ENCODE measurements at places on chromosomes 7 and 10. TPM values are rescaled to one million over a fixed set of nuclear protein-coding genes. Genes with fewer than 3 reads are reported as not detected.

Gene HGF
- total RNA-seq = 0.32 TPM

Gene SSC4D
- total RNA-seq = 27.9 TPM

DNA sequence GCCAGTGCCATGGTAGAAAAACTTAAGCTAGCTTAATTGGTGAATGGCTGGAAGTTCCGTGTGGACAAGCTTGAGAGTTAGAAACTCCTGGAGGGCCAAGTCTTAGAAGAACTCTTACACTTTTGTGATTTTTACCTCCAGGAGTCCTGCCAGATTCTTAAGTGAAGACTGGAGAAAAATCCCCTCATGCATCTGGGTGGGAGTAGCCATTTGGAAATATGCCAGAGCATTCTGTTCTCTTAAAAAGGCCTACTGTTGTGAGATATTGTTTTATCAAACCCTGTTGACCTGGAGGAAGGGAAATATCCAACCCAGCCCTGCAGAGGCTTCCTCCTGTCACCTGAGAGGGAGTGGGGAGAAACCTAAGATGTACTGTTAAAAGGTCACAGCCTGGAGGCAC, 17.6 kb upstream of the MCM10 start:
- H3K27me3 ChIP-seq = no peaks in the 10 kb centered on the region
- peaks cover 18% of the 10 kb centered on the region for H3K4me1 ChIP-seq
- H3K36me3 ChIP-seq = no peaks in the 10 kb centered on the region
- no peak overlapping the region for H3K27ac ChIP-seq

DNA sequence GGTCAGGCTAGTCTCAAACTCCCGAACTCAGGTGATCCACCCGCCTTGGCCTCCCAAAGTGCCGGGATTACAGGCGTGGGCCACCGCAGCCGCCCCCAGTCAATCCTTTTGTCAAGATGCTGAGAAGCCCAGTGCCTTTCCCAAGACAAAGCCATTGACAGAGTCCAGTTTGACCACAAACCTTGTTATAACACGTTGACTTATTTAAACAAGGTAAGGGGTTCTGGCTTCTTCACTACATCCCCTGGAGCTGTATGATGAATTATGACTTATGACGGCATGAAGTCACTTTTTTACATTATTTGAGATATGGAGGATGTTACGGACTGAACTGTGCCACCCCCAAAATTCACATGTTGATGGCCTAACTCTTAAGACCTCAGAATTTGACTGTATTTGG, 5.8 kb upstream of the SEC61G start:
- no peaks in the 10 kb centered on the region for H3K36me3 ChIP-seq
- no peaks in the 10 kb centered on the region for H3K27me3 ChIP-seq
- H3K4me1 ChIP-seq = peaks cover 17% of the 10 kb centered on the region
- H3K4me3 ChIP-seq = no peak overlapping the region

GRCh38 chr10:49369216-49370162, 26.4 kb downstream of the DRGX start:
- H3K27me3 ChIP-seq = no peaks in the 10 kb centered on the region
- peaks cover 8% of the 10 kb centered on the region for H3K4me1 ChIP-seq
- no peak overlapping the region for H3K4me3 ChIP-seq
- no peak for DNase-seq
- no peaks in the 10 kb centered on the region for H3K36me3 ChIP-seq
- H3K27ac ChIP-seq = no peak overlapping the region

GRCh38 chr7:142478479-142479220, 220.8 kb upstream of the PRSS58 start:
- H3K4me1 ChIP-seq = peaks cover 11% of the 10 kb centered on the region
- no peaks in the 10 kb centered on the region for H3K36me3 ChIP-seq
- H3K4me3 ChIP-seq = no peak overlapping the region

GRCh38 chr7:106812027-106812643, 52.9 kb upstream of the PIK3CG start:
- H3K27ac ChIP-seq = no peak overlapping the region
- no peaks in the 10 kb centered on the region for H3K27me3 ChIP-seq
- DNase-seq = no peak
- H3K36me3 ChIP-seq = peaks cover 8% of the 10 kb centered on the region
- H3K4me3 ChIP-seq = no peak overlapping the region

GRCh38 chr7:130881799-130882141, 147.8 kb upstream of the KLF14 start:
- no peak overlapping the region for H3K27ac ChIP-seq
- H3K27me3 ChIP-seq = no peaks in the 10 kb centered on the region
- H3K36me3 ChIP-seq = no peaks in the 10 kb centered on the region
- no peak overlapping the region for H3K4me3 ChIP-seq
- peaks cover 29% of the 10 kb centered on the region for H3K4me1 ChIP-seq

DNA sequence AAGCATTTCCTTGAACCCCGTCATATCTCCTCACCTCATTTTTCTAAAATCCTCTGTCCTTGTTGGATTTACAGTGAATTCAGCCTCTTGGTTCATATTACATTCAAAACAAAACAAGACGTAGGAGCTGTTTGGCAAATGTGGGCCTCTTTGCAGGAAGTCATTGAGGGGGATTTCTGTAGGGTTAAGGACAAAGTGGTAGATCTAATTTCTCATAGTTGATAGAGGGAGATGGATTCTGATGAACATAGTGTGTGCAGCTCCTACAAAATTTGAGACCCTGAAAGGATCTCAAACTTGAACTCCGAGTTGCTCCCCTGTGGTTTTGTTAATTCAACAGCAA, 682 bp downstream of the TBXAS1 start:
- peaks cover 15% of the 10 kb centered on the region for H3K4me1 ChIP-seq
- no peak for DNase-seq
- H3K36me3 ChIP-seq = peaks cover 15% of the 10 kb centered on the region
- H3K27me3 ChIP-seq = no peaks in the 10 kb centered on the region

GRCh38 chr10:124086787-124087671, 6.4 kb downstream of the CHST15 start:
- H3K4me3 ChIP-seq = no peak overlapping the region
- H3K36me3 ChIP-seq = peaks cover 7% of the 10 kb centered on the region
- no peak for DNase-seq
- H3K27ac ChIP-seq = no peak overlapping the region
- H3K4me1 ChIP-seq = peaks cover 38% of the 10 kb centered on the region

DNA sequence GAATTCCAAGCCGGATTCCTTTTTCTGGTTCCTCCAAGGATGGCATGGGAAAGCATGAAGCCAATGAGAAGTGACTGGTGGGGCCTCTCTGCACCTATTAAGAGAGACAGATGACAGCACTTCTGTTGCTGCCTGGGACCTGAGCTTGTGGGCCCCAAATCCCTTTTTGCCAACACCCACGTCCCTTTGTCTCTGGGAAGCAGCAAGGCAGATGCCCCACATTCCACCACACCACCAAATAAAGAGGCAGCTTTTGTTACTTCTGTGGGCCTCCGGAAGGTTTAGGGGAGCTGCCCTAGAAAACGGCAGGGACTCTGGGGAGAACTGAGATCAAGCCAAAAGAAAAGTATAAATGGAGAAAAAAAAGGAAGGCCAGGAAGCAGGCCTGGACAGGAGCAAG, 3.4 kb downstream of the CCDC136 start:
- H3K4me3 ChIP-seq = no peak overlapping the region
- H3K27me3 ChIP-seq = peaks cover 4% of the 10 kb centered on the region
- H3K36me3 ChIP-seq = peaks cover 35% of the 10 kb centered on the region
- peaks cover 34% of the 10 kb centered on the region for H3K4me1 ChIP-seq
- peak overlapping the region; percentile 51 for H3K27ac ChIP-seq
- no peak for DNase-seq

DNA sequence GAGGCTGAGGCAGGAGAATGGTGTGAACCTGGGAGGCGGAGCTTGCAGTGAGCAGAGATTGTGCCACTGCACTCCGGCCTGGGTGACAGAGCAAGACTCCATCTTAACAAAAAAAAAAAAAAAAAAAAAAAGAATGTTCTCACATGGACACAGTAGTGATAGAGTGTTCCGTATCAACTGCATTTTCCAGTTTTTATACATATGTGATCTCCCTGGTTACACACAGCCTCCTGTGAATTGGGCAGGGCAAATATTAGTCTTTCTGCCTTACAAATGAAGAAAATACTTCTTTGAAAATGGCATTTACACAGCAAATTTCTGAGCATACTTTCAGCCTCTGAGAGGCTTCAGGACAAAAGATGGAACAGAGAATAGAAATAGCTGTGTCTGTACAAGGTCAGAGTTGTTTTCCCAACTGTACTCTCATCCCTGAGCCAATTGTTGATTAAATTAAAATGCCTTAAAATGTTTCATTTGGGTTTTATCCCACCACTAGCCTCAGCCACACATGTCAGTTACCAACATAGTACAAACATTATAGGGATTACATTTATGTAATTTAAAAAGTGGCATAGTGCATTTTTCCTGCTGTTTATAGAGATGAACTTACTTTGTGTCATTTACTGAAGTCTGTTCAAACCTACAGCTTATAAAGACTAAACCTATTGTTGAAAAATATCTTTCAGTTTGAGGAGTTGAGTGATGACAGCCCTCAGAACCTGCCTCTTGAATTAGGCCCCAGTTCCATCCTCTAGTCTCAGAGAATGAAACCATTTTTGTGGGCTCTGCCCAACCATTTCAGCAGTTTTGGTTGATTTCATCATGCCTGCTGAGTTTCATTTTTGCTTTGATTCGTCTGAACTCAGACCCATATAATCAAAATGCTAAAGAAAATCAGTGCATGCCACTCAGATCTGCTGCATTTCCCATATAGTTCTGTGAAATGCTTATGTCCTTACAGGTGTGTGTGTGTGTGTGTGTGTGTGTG, 609.4 kb upstream of the C7orf33 start:
- peaks cover 12% of the 10 kb centered on the region for H3K36me3 ChIP-seq
- no peaks in the 10 kb centered on the region for H3K27me3 ChIP-seq
- DNase-seq = no peak
- H3K4me3 ChIP-seq = no peak overlapping the region
- H3K27ac ChIP-seq = no peak overlapping the region
- peaks cover 29% of the 10 kb centered on the region for H3K4me1 ChIP-seq

DNA sequence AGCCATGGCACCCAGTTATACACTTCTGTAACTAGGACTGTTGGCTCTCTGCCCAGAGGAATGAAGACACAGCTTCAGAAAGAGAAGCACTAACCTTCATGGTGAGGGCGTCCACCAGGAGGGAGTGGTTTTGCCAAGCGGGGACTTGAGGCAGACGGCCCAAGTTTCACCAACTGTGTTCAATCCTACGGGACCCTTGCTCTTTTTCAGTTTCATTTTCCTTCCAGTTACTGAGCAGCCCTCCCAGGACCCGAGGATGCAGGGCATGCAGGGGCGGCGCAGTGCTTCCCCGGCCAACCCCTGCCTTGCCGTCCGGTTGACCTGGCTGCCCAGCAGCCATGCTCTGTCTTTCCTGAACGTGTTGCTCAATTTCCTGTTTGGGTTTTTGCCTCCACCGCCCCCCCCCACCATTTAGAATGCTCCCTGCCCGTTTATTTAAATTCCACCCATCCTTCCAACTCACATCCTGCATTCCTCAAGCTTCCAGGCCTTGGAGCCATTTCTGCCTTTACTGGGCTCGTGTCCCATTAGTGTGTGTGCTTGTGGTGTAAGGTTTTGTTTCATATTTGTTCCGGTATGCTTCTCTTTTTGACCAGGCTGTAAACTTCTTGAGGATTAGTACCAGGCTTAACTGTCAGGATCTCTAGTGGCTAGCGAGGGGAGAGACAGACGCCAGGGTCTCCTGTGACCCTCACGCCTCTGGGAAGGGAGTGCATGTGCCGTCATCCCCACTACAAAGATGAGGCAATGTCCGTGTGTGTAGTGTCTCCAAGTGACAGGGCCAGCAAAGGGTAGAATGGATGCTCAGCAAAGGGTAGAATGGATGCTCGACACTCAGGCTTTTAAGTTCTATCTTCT, 31.6 kb downstream of the IL15RA start:
- no peaks in the 10 kb centered on the region for H3K27me3 ChIP-seq
- no peak overlapping the region for H3K4me3 ChIP-seq
- no peak for DNase-seq
- no peaks in the 10 kb centered on the region for H3K36me3 ChIP-seq
- no peak overlapping the region for H3K27ac ChIP-seq

GRCh38 chr10:132713421-132714095, 72.4 kb downstream of the NKX6-2 start:
- no peak overlapping the region for H3K27ac ChIP-seq
- no peaks in the 10 kb centered on the region for H3K36me3 ChIP-seq
- no peaks in the 10 kb centered on the region for H3K27me3 ChIP-seq

- no peak overlapping the region for H3K4me3 ChIP-seq
- no peaks in the 10 kb centered on the region for H3K36me3 ChIP-seq
- DNase-seq = no peak
Observed at GRCh38 chr7:149866139-149866778, 7.5 kb upstream of the ATP6V0E2 start.

- no peak for DNase-seq
- H3K4me3 ChIP-seq = no peak overlapping the region
- H3K27me3 ChIP-seq = no peaks in the 10 kb centered on the region
- peaks cover 7% of the 10 kb centered on the region for H3K4me1 ChIP-seq
Observed at GRCh38 chr7:56028942-56029630, 22.2 kb downstream of the PSPH start.

- H3K27ac ChIP-seq = no peak overlapping the region
- H3K36me3 ChIP-seq = peaks cover 19% of the 10 kb centered on the region
- H3K4me1 ChIP-seq = no peaks in the 10 kb centered on the region
- DNase-seq = no peak
- no peak overlapping the region for H3K4me3 ChIP-seq
- no peaks in the 10 kb centered on the region for H3K27me3 ChIP-seq
Observed at GRCh38 chr7:158782761-158783401, 46.4 kb downstream of the ESYT2 start.

Data from WTC11 (cell line).